ENCODE measurements at places on chromosomes 6 and 20.

DNA sequence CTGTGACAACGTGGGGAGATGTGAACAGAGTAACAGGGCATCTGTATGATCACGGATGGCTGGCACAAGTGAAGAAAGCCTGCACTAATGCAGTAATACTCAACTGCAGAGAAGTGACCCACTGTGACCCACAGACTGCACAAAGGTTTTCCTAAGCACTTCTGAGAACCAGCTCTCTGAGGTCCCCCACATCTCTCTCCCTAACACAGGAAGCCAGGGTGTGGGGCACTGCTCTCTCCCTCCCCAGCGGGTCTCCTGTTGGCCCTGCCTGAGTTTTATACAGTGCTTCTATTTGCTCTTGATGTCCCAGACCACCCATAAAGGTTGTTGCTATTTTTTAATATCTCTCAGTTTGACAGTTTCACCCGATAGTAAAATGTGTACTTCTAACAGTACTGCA, 11.3 kb downstream of the APMAP start:
- no peak for DNase-seq

DNA sequence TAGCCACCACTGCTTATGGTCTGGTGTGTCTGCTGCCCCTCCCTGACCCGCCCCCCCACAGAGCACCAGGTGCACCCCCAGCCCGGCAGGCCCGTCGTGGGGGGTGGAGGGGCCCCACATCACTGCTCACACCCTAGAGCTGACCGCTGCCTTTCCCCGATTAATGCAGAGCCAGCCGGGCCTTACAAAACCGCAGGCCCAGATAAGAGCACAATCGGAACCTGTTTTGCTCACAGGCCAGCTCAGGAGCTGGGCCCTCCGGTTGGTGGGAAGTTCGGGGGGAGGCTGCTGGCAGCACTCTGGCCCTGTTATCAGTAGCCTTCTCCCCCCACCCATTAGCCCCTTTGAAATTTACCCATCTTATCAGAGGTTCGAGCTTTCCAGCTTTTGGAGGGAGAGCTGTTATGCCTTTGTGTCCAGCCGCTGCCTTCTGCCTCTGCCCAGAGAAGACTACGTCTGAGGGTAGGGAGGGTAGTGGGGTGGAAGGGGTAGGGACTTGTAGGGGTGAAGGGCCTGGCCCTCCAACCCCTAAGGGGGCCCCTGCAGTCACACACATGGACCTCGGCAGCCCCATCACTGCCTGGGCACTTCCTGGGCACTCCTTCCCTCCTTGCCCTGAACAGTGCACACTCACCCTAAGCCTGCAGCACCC, 6.9 kb upstream of the SPDEF start:
- no peak for DNase-seq

GRCh38 chr6:112503091-112503596, 156.0 kb downstream of the RFPL4B start:
- DNase-seq = peak; percentile 12

DNA sequence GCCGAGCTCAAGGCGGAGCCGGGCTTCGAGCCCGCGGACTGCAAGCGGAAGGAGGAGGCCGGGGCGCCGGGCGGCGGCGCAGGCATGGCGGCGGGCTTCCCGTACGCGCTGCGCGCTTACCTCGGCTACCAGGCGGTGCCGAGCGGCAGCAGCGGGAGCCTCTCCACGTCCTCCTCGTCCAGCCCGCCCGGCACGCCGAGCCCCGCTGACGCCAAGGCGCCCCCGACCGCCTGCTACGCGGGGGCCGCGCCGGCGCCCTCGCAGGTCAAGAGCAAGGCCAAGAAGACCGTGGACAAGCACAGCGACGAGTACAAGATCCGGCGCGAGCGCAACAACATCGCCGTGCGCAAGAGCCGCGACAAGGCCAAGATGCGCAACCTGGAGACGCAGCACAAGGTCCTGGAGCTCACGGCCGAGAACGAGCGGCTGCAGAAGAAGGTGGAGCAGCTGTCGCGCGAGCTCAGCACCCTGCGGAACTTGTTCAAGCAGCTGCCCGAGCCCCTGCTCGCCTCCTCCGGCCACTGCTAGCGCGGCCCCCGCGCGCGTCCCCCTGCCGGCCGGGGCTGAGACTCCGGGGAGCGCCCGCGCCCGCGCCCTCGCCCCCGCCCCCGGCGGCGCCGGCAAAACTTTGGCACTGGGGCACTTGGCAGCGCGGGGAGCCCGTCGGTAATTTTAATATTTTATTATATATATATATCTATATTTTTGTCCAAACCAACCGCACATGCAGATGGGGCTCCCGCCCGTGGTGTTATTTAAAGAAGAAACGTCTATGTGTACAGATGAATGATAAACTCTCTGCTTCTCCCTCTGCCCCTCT, 1.1 kb downstream of the CEBPB start:
- DNase-seq = peak; percentile 32

DNA sequence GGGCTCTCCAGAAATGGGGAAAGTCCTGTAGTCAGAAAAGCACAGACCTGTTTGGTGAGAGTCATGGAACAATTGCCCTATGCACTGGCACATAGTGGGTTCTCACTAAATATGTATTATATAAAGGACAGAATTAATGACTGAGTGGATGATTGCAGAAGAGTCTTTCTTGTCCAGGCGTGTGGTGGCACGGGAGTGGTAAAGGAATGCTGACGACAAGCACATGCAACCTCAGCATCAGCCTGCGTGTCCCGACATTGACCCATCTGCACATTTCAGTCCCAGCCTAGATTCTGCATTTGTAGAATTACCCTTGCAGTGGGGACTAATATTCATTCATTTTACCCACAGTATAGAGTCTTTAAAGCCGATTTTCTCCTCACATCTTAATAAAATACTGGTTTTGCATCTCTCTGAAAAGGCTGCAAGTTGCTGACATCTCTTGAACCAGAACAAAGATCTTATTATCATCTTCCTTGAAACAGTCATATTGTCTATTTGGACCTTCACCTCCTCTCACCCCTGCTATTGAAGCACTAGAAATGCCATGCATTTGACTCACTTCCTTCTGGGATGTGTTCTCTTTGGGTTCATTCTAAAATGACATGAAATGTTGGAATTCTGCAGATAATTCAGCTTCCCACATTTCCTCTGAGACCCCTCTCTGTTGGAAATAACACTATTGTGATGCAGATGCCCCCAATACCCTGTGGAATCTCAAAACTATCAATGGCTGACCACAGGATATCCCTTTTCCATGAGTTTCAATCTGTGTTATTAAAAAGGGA, 883.6 kb upstream of the FLRT3 start:
- no peak for DNase-seq

DNA sequence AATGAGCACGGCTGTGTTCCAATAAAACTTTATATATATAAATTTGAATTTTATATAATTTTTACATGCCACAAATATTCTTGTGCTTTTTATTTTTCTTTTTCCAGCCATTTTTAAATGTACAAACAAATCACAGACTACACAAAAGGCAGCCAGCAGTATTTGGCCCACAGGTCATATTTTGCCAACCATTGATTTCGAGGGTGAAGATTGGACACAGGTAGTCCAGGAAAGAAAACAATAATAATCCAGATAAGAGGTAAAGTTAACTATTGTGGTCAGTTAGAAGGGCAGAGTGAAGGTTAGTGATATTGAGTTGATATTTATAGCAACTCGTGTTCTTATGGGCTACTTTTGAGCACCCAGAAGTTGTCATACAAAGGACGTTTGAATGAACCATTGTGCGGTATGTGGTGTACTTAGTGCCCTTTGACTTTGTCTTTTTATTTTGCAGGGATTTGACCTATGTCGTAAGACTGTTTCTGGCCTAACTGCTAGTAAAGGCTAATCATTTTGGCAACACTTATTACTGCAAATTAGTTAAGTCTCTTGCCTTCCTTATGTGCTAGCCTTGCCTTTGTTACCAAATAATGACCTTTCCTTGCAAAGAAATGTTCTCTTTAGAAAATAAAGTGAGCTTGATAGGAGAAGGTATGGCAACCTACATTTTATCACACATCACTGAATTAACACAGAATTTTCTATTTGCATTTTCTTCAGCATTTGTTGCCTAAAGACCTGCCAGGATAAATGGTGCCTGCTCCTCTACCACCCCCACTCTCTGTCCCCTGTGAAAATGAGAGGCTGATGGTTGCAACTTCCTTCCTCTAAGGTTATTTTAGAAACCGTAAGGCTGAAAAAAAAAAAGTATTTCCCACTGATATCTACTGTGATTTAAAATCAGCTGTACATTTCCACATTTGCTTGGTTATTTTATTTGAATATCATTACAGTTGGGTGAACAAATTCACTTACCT, 493.9 kb upstream of the SOX4 start:
- DNase-seq = no peak

- DNase-seq = no peak
Observed at GRCh38 chr6:113873043-113873667, 16.0 kb downstream of the MARCKS start.

- DNase-seq = no peak
Observed at GRCh38 chr6:7921046-7921445, 10.5 kb upstream of the TXNDC5 start.

- DNase-seq = no peak
Observed at GRCh38 chr6:112173221-112173804, 81.1 kb downstream of the LAMA4 start.

- no peak for DNase-seq
Observed at GRCh38 chr6:2433711-2434110, 188.3 kb upstream of the GMDS start.

- DNase-seq = no peak
Observed at GRCh38 chr20:38043512-38044300, 10.2 kb downstream of the RPRD1B start.

DNA sequence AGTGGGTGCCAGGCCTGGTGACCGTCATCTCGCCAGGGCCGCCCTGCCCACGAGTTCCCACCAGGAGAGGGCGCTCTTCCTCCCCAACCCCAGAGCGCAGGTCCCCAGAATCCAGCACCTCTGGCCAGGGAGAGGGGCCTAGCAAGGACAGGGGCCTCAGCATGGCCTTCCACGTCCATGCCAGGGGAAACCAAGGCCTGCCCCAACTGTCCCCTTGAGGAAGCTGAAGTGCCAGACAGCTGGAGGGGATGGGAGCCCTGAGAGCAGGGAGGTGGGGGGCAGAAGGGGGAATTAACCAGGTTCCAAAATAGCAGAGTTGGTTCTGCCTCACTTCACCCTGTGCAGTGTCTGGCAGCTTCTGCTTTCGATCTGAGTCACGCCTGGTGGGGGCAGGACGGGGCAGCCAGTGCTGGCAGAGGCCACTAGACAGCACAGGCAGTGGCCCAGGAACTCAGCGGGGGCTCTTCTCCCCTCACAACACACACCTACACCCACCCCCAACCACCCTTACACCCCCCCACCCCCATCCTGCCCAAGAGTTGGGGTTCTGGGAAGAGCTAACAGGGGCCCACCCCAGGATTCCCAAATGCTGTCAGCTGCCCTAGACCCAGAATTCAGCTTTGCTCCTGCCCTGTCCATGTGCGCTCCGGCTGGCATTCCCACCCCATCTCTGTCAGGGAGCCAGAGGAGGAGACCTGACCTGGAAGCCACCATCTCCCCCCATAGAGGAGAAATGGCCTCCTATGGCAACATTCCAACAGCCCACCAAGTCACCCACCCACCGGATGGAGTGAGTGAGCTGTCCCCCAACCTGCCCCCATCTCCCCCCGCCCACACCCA, 29.2 kb downstream of the TFEB start:
- DNase-seq = no peak

DNA sequence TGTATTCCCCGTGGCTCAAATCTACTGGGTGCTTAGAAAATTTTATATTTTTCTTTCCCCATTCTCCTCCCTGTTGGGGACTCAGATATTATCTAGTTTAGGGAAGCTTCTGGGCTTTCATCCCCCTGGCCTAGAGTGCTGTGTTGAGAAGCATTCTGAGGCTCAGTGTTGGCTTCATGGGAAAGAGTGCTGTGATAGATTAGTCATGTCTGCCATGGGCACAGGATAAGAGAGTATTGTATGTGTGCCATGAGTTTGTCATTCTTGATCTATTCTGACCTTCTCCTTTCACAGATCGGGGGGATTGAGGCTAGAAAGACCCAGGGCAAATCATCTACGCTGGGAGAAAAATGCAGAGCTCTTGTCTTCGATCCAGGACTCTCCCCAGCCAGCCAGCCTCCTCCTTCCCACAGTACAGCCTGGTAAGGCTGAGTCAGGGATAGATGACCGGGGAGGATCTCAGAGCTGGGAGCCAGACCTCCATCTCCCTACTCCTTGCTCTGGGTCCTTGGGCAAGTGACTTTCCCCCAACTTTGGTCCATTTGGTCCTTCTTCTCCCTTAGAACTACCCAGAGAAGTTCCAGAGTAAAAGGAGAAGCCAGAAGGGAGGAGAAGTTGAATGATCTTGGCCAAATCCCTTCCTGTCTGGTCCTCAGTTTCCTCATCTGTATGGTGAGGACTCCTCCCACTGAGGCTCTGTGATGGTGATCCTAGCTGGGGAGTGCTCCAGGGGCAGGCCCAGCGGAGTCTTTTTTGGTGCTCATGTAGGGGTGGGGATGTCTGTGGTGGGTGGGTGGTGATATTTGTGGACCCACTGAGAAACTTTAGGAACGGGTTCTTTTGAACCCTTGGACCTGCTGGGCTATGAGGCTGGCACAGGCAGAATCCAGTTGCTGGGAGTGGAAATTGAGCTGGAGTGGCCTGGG, 5.0 kb downstream of the SRC start:
- no peak for DNase-seq

DNA sequence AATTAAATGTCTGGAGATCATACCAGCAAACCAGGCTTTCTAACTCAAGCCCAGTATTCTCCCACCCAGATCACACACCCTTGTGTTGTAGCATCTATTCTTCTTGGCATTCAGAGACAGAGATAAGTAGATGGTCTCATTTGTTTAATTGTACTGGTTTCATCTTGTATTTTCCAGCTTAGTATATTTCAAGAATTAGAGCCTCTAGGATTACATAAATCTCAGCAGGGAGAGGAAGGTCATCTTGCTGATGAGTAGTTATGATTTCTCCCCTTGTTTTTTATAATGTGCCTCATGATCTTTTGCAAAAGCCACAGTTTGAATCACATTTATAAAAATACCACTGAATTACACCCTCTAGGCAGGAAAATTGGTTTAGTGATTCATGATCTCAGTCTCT, 106.6 kb upstream of the NRSN1 start:
- no peak for DNase-seq

GRCh38 chr6:150907383-150907782, 41.9 kb downstream of the MTHFD1L start:
- DNase-seq = no peak

GRCh38 chr20:63017076-63017825, 10.5 kb upstream of the BHLHE23 start:
- DNase-seq = no peak

GRCh38 chr6:113969888-113970804, 802 bp downstream of the HDAC2 start:
- DNase-seq = peak; percentile 42

GRCh38 chr6:13395272-13396237, 67.2 kb upstream of the TBC1D7 start:
- DNase-seq = peak; percentile 22

GRCh38 chr6:139287868-139288267, 3.9 kb downstream of the TXLNB start:
- DNase-seq = no peak
